ENCODE measurements at places on chromosomes 2 and 18.

GRCh38 chr2:134301099-134301927, 47.4 kb downstream of the MGAT5 start:
- no peak for DNase-seq

DNA sequence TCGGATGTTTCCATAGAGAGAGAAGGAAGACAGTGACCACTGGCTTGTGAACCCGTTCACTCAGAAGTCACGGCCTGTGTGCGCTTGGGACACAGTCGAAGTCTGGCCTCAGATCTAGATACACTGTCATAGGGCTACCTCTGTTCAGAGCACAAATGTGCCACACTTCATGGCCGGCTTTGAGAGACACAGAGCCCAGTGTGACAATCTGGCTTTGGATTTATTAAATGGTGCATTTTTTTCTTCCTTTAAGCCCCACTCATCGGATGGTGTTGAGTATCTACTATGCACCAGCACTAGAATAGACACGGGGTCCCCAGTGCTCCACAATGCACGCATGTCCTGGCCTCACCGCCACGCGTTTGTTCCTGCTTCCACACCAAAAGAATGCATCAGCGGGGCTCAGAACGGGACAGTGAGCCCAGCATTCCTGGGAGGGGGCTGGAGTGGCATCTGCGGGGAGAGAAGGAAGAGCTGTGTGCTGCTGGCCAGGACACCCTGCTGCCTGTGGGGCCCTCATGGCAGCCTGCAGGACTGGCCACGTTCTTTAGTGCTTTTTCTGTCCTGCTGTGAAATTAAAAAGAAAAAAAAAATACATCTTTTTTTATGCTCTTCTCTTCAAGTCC, 738.9 kb upstream of the SALL3 start:
- DNase-seq = no peak

DNA sequence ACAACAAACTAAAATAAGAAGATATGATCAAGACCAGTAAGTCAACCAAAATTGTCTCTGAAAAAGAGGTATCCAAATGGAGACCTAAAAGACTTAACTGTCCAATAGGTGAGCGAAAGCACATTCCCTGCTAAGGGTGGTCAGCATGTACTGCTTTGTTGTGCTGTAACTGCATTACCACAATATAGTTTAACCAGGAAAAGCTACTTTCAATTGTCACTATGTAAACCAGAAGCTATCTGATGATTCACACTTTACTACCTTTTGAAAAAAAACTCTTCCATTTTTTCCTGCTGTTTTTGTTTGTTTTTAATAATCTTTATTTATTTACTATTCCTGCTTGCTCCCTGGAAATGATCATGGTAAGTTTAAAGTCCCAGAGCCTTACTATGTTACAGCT, 36.1 kb downstream of the ASXL2 start:
- no peak for DNase-seq

DNA sequence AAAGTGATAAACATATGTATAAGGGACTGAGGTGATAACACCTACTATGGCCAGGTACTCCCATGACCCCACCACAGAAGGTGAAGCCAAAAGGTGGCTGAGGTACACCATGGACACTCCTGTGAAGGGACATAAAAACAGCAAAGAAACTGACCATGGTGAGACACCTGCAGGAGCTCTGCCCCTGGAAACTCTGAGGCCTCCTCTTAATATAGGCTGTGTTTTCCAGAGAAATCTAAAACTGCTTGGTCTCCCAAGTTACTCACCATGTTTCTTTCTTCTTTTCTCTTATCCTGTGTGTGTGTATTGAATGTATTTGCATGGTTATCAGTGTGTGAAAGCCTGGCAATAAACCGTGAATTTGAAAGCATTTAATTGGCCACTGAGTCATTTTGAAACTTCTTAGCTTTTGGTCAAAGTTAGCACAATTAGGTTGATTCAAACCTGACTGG, 739.3 kb upstream of the GCFC2 start:
- DNase-seq = no peak

- DNase-seq = no peak
These were observed 618 bp upstream of the TNS1 start for GRCh38 chr2:218003281-218003944.

- no peak for DNase-seq
These were observed 148.4 kb downstream of the ZNF516 start for GRCh38 chr18:76346490-76347130.

- DNase-seq = no peak
These were observed 41.2 kb upstream of the DAPL1 start for GRCh38 chr2:158753641-158754611.

GRCh38 chr2:126638746-126639145, 17.2 kb upstream of the GYPC start:
- DNase-seq = no peak

- no peak for DNase-seq
These were observed 12.2 kb upstream of the ITPRID2 start for GRCh38 chr2:181879295-181879694.

- DNase-seq = no peak
These were observed 629.6 kb downstream of the ARHGAP15 start for GRCh38 chr2:143758629-143759330.

- DNase-seq = no peak
These were observed 12.8 kb downstream of the TMEM127 start for GRCh38 chr2:96253006-96253405.

DNA sequence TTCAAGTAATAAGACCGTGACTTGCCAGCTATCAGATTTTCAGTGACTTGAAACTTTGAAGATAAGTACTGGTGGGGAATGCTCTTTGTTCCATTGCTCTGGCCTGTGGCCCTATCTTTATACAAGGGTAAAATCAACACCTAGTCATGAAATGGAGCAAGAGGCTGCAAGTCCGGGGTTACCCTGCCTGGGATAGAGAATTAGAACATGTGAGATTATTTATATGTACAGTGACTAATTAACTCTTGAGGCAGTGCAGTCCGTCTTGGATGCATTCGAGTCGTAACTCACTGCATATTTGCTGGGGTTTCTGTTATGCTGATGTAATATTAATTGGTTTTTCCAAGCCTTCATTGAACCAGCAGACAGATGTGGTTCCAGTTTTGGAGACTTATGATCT, 105.8 kb upstream of the LYPD6 start:
- no peak for DNase-seq

GRCh38 chr2:118519511-118519910, 327.9 kb downstream of the EN1 start:
- no peak for DNase-seq

DNA sequence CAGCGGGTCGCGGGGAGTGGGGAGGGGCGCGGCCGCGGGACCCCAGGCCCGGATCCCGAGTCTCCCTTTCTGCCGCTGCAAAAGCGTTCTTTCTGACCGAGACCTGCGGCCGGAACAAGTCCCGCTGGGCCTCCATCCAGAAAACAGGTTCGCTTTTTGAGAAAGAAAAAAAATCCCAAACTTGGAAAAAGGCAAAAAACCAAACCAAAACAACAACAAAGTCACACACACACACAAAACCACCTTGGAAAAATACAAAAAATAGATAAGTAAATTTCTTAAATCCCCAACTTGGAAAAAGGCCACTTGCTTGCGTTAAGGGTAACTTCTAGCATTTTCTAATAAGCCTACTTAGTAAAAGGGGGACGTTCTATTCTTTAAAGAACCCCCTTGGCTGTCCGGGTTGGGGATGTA, 250 bp upstream of the CHST10 start:
- no peak for DNase-seq

- no peak for DNase-seq
These were observed 88.5 kb upstream of the CD226 start for GRCh38 chr18:70036168-70036567.

DNA sequence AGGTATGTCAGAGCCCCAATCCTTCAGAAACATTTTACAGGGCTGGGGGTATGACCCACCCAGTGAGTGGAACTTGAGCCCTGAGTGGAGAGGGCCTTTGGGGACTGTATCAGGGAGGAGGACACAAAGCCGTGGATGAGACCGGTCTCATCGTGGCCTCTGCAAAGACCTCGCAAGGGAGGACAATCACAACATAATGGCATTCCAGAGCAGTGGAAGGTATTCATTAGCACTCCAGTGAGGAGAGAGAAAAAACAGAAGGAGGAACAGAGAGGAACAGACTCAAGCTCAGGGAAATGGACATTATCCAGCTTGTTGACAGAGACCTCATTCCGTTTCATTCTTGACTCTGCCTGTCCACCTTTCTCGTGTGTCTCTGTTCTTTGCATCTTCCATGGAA, 38.8 kb upstream of the CTAGE1 start:
- DNase-seq = no peak

- DNase-seq = peak; percentile 99
These were observed 23.7 kb downstream of the FAM178B start for GRCh38 chr2:96962567-96963203.

DNA sequence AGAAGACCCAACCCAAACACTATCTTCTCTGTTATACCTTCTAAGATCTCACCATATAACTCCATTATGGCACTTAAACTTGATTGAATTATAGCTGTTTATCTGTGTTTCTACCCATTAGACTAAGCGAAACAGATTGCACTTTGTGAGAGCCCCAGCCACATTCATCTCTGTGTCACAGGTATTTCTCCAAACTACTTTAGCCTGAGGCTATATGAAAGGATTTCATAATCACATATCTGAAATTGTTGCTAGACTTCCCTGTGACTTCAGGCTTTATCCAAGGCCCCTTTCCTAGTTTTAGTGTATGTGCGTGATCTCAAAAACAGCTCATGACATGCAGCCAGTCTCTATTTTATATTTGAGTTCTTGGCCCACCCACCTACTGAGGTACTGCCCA, 745.0 kb upstream of the ACVR2A start:
- no peak for DNase-seq

DNA sequence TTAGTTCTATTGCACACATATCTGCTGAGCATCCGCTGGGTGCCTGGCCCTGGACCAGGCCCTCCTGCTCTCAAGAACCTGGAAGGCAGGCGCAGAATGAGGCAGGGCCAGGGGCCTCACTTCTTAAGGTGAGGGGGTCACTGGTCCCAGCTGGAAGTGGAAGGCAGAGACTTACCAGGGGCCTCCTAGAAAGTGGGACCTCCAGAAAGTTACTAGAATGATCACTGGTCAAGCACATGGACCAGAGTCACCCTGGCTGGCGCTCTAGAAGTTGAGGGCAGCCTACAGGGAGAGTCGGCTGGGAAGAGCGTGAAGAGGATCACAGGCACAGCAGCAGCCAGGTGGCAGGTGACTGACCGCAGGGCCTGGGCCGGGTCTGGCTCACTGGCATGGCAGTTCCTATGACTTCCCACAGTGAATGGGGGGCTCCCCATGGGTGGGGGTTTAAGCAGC, 26.1 kb upstream of the MAL start:
- DNase-seq = no peak

DNA sequence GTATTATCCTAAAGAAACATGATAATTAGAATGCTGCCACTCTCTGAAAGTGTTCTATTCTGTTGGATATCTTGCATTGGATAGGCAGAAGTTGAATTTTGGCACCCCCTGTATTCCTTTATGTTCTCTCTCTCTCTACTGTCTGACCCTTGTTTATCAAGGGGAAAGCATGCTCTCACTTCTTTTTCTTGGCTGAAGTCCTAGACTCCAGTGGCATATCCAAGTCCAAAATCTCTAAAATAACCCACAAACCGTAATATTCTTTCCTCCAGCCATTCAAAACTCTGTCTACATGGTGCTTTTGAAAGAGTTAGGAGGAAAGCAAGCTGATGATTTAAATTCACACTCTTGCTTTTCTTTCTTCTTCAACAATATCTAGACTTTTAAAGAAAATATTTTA, 669.7 kb downstream of the TDRD15 start:
- DNase-seq = no peak

GRCh38 chr2:44016282-44016681, 20.5 kb upstream of the LRPPRC start:
- no peak for DNase-seq

DNA sequence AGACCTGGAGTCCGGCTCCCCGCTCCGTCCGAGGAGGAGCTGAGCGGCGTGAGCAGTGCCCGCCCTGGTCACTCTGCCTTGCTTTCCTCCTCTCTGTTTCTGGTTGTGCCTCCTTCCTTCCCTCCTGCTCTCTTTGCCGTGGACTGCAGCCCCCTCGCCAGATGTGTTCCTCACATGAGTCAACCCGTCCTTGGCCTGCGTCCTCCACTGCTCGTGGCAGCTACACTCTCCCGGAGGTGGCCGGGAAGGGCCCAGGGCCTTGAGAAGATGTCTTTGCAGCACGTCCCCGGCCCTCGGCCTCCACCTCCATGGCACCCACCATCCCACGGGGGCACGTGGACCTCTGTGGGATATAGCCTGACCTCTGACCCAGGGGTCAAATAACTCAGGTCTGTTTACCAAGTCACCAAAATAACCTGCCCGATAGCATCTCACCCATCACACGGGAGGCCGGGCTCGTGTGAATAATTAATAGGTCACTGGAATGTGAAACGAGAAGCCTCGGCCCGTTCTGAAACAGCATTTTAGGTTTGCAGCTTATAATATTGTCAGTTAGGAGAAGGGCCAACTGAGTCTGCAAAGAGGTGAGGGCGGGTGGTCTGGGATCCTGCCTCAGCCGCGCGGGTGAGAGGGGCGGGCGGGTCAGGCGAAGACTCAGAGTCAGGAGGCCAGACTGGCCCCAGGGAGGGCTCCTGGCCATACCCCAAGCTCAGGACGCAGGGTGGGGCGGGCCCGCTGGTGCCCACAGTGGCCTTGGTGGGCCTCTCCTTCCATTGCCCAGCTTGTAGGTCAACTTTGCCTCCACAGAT, 42.6 kb downstream of the NFATC1 start:
- no peak for DNase-seq

GRCh38 chr2:41079011-41079410, 627.1 kb upstream of the SLC8A1 start:
- DNase-seq = no peak

GRCh38 chr18:22604986-22605421, 187.3 kb upstream of the CTAGE1 start:
- DNase-seq = no peak

- DNase-seq = no peak
These were observed 10.5 kb downstream of the FAM110C start for GRCh38 chr2:35852-36251.

- DNase-seq = no peak
These were observed 27.9 kb upstream of the PTMA start for GRCh38 chr2:231680285-231680991.

DNA sequence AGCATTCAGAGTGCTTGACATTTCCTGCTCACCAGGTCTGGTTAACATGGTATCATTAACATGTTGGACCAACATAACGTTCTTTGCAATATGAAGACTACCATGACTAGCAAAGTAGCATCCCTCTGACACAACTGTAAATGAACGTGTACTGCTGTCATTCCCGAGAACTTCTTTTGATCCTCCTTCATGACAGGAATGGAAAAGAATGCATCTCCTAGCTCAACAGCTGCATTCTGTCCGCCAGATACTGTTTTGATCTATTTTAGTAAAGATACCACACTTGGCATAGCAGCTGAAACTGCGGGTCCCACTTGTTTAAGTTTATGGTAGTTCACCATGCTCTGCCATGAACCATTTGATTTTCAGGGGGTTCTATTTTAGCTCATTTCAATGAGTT, 144.2 kb upstream of the PARD3B start:
- DNase-seq = no peak

DNA sequence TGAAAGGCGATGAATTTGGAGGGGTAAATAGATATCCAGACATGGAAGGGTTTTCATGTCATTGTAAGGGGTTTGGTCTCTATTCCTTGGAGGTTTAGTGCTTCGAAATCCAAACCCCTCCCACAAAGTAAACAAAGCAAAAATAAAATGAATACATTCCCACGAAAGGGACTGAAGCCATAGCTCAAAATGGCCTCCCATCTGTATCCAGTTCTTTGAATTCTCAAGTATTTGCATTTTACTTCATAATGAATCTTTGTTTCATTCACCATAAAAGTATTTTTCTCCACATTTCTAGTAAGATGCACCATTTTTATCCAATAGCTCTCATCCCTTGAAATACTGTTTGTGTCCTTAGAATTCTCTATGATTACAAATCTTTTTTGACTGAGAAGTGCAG, 103.2 kb upstream of the DTNA start:
- no peak for DNase-seq

- no peak for DNase-seq
These were observed 779 bp downstream of the DGKD start for GRCh38 chr2:233354971-233355574.

Measured in naive thymus-derived CD8-positive, alpha-beta T cell (primary cell).